Activated CD4-positive, alpha-beta T cell treated with anti-CD3 and anti-CD28 coated beads for 1 hour (primary cell): ENCODE measurements at places on chromosomes 1 and 21.

- DNase-seq, result no peak
Measured at GRCh38 chr21:38688068-38688467, 117.7 kb upstream of the ETS2 start.

GRCh38 chr1:33455539-33456501 lies 16.6 kb upstream of the ZSCAN20 start:
- no peak for DNase-seq

DNA sequence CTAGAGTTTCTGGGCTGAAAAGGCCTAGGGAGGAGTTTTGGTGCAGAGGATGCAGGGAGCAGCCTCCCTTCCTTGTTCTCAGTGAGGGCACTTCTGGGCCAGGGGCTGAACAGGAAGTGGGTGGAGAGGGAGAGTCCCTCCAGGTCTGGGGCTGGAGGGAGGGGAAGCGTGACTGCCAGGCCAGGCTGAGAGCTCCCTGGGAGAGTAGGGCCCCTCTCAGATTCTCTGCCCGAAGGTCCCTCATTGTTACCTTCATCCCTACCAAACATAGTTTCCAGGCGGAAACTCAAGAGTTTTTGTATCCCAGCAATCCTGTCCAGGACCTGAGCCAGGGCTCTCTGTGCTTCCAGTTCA lies 36.8 kb downstream of the CITED4 start:
- DNase-seq, result no peak

GRCh38 chr1:98931128-98931835 lies 73.4 kb downstream of the PLPPR5 start:
- no peak for DNase-seq

DNA sequence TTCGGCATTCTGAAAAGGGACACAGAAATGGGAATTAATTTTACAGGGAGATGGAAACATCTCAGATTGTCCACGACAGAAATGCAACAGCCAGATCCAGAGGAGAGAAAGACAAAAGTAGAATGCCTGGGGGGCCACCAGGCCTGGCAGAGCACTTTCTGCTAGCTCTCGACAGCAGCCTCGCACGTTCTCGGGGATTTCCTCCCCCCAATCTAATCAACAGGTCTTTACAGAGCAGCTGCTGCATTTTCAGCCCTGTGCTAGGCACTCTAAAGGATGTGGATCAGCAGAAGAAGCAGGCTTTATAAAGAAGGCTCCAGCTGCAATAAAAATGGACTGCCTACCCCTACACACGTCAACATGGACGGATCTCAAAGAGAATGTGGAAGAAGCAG lies 10.6 kb downstream of the CSRP1 start:
- DNase-seq, result no peak

GRCh38 chr1:90510143-90510542 lies 207.0 kb downstream of the BARHL2 start:
- DNase-seq, result no peak

DNA sequence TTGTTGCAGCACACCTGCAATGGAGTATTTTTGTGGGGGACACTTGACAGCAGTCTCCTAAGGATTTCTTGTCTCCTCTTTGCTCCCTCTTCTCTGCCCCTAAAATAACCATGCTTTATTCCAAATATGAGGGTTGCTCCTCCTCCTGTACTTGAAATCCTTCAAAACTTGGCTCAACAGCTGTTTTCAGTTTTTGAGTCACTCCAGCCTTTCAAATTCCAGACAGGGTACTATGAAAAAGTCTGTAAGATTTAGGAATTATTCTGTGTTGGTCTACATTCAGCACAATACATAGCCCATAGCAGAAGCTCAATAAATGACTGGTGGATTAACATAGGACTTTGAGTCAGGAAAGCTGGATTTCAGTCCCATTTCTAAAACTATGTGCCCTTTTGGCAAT lies 5.5 kb downstream of the AP4B1 start:
- no peak for DNase-seq

GRCh38 chr1:15311880-15312279 lies 64.9 kb downstream of the FHAD1 start:
- no peak for DNase-seq

- no peak for DNase-seq
Measured at GRCh38 chr1:234503193-234504050, 24.4 kb upstream of the TARBP1 start.

- no peak for DNase-seq
Measured at GRCh38 chr1:238589843-238590435, 699.2 kb upstream of the ZP4 start.

- DNase-seq, result no peak
Measured at GRCh38 chr1:84742653-84743052, 52.4 kb upstream of the SSX2IP start.

DNA sequence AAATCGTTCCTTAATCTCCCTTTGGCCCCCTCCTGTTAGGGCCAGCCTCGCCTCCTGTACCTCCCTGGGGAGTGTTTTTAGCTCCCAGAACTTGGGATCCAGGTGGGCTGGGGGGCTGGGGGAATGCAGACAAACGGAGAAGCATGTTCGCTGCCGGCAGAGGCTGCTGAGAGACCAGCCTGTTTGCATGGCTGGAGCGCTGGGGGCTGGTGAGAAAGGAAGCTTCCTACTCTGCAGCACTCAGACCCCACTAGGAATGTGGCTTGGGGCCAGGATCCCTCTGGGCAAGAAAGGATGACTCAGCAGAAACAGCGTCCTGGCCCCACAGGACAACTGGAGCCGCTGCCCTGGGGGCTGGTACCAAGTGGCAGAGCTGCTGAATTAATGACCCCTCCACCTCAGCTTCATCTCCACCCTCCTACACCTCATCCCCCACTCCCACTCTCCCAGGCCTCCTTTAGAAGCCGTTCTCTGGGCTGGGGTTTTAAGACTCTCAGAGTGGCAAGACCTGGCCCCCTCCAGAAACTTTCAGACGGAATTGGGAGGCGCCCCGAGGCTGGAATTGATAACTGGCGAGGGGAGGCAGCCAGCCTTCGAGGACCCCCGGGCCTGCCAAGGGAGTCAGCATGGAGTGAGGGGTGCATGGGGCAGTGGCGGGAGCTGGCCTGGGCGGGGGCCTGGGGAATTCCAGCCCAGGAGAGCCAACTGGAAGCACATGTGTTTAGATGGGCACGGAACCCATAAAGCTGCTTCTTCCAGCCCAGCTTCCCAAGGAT lies 28.5 kb upstream of the EPS8L3 start:
- no peak for DNase-seq

GRCh38 chr1:183370399-183371058 lies 47.7 kb downstream of the NMNAT2 start:
- DNase-seq, result no peak

DNA sequence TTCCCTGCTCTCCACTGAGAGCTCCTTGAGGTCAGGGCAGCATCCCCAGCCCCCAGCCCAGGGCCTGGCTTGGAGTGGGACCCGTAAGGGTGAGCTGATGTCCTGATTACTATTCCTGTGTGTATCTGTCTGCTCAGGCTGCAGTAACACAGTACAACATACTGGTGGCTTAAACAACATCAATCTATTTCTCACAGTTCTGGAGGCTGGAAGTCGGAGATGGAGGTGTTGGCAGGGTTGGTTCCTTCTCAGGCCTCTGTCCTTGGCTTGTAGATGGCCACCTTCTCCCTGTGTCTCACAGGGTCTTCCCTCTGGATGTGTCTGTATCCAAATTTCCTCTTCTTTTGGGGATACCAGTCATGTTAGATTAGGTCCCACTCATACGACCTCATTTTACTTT lies 246.4 kb upstream of the POU3F1 start:
- no peak for DNase-seq

DNA sequence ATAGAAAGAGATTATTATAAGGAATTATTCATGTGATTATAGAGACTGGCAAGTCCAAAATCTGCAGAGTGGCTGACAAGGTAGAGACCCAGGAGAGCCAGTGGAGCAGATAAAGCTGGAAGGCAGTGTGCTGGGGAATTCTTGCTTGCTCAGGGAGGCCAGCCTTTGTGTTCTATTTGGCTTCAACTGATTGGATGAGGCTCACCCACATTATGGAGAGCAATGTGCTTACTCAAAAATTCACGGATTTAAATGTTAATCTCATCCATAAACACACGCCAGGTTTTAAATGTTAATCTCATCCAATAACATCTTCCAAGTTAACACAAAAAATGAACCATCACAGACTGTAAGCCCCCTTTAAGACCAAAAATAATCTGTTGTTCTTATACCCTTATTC lies 30.2 kb upstream of the PHGDH start:
- no peak for DNase-seq

GRCh38 chr1:8462371-8462892 lies 144.5 kb downstream of the SLC45A1 start:
- no peak for DNase-seq

- no peak for DNase-seq
Measured at GRCh38 chr1:40210511-40211204, 37.1 kb upstream of the TMCO2 start.

GRCh38 chr1:234583755-234584419 lies 26.1 kb downstream of the IRF2BP2 start:
- no peak for DNase-seq

GRCh38 chr1:155989242-155990004 lies 11.1 kb upstream of the ARHGEF2 start:
- DNase-seq, result peak; percentile 71

DNA sequence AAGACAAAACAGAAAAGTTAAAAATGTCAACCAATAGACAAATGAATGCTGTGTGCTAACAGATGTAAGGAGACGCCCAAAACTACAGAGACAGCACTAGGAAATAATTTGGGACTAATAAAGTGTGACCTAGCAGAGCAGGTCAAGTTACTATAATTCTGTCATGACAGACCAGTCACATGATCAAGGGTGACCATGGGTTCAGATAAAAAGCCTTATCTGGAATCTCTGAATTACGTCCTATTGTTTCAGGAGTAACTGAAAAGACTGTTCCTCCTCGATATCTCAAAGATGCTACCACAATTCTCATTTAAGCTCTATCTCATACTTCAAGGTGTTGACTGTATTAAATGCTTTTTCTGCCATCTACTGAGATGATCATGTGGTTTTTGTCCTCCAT lies 31.6 kb downstream of the PARP1 start:
- no peak for DNase-seq

- DNase-seq, result no peak
Measured at GRCh38 chr1:113542221-113542701, 151.9 kb downstream of the MAGI3 start.

- DNase-seq, result no peak
Measured at GRCh38 chr1:56553046-56553445, 26.3 kb downstream of the PLPP3 start.

- DNase-seq, result no peak
Measured at GRCh38 chr1:160423966-160424365, 23.6 kb downstream of the VANGL2 start.

DNA sequence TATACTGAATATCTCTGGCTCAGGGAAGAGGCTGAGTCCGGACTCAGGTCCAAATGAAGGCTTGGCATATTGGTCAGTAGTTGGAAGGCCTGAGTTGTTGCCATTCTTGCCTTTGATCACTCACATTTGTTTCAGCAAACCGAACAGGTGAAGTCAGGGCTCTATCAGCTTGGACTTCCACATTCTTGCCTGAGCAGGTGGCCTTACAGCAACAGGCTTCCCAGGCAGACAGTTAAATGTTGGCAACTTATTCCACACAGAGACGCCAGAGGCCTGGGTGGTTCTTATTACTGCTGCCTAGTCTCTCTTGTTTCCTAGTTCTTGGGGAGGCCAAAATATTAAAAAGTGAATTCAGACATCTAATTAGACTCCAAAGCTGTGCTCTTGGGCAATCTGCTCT lies 36.6 kb downstream of the XCL2 start:
- no peak for DNase-seq

DNA sequence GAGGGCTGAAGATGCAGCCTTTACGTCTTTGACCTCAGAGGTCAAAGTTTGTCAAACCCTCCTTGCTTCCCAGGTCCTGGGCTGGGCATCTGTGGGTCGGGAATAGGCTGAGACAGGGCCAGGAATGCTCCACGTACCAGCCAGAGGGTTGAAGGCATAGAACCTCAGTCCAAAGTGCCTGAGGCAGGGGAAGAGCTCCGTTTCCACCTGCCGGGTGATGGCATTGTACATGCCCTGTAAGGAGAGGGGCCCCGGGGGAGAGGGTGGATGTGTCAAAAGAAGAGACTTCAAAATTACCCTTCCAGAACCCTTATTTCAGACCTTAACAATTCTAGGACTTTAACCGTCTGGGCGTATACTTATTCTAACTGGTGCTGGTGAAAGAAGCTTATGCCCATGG lies 3.7 kb downstream of the AKR7A3 start:
- DNase-seq, result no peak

- DNase-seq, result no peak
Measured at GRCh38 chr1:235998812-235999211, 66.1 kb downstream of the NID1 start.

- no peak for DNase-seq
Measured at GRCh38 chr1:11531314-11531870, 52.4 kb downstream of the DISP3 start.

GRCh38 chr1:66292944-66293343 lies 241.0 kb upstream of the SGIP1 start:
- no peak for DNase-seq

DNA sequence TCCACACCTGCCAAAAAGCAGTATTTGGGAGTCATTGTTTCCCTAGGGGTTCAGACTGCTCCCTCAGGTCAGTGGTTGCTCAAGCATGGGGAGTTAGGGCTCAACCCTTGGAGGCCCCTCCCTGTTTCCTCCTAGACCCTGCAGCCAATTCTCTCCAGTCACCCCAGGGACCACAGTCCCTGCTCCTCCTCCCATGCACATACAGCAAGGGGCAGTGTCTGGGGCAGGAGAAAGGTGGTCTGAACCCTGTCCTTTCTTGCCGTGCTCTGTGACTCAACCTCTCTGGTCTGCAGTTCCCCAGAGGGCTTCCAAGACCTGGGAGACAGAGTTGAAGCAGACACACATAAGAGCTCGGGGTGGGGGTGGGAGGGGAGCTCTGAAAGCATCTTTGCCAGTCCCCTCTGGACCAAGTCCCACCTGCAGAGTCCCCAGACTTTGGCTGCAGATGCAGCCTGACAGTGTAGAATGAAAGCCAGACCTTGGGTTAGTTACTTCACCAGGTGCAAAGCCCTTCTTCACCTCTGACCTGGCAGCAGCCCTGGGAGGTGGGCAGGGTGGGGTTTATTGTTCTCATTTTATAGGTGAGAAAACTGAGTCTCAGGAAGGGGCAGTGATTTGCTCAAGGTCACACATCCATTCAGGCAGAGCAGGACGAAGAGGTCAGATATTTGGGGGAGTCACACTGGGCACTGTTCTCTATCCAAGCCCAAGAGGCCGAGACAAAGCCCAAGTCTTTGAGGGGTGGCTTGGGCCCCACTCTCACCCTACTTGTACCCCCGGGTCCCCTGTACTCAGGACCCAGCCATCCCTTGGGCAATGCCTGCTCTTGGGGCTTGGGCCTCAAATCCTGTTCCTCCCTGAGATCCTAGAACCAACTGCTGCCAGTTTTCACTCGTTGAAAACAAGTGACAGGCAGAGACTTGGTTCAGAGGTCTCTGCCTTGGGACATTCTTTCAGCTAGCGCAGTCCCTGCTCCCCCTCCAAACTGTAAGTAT lies 748 bp downstream of the PDZK1IP1 start:
- DNase-seq, result no peak
